ENCODE measurements at places on chromosomes 6 and 20. TPM values are rescaled to one million over a fixed set of nuclear protein-coding genes. Genes with fewer than 3 reads are reported as not detected.

The KIFC1 gene
- 69.2 TPM for total RNA-seq

The LTV1 gene
- 10.0 TPM for total RNA-seq

The HMGN4 gene
- total RNA-seq = 56.6 TPM

DNA sequence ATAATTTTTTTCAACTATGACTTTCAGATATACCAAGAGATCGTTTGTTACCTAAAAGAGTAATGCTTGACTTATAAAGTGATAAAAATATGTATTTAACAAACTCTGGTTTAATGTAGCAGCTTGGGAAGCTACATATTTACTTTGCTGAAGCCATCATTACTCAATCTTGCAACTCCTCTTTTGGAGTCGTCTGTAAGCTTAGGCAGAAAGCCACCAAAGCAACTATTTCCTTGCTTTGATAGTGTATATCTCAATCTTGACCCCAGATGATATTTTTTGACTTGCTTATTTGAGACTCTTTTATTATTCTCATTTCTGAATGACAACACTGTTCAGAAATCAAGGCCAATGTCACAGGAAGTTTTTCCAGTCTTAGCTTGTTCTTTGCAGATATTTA is 183.0 kb downstream of the SAMD5 start:
- no peaks in the 10 kb centered on the region for H3K4me1 ChIP-seq
- no peaks in the 10 kb centered on the region for H3K36me3 ChIP-seq
- no peaks in the 10 kb centered on the region for H3K27me3 ChIP-seq
- H3K27ac ChIP-seq = no peak overlapping the region
- H3K4me3 ChIP-seq = no peak overlapping the region
- DNase-seq = no peak

The FARS2 gene
- 12.4 TPM for total RNA-seq

The TTLL9 gene
- total RNA-seq = not detected

- no peaks in the 10 kb centered on the region for H3K27me3 ChIP-seq
- no peaks in the 10 kb centered on the region for H3K36me3 ChIP-seq
- H3K4me3 ChIP-seq = no peak overlapping the region
- no peak overlapping the region for H3K27ac ChIP-seq
- DNase-seq = no peak
- H3K4me1 ChIP-seq = no peaks in the 10 kb centered on the region
These were observed 5.3 kb upstream of the AP5S1 start for GRCh38 chr20:3814928-3815495.

DNA sequence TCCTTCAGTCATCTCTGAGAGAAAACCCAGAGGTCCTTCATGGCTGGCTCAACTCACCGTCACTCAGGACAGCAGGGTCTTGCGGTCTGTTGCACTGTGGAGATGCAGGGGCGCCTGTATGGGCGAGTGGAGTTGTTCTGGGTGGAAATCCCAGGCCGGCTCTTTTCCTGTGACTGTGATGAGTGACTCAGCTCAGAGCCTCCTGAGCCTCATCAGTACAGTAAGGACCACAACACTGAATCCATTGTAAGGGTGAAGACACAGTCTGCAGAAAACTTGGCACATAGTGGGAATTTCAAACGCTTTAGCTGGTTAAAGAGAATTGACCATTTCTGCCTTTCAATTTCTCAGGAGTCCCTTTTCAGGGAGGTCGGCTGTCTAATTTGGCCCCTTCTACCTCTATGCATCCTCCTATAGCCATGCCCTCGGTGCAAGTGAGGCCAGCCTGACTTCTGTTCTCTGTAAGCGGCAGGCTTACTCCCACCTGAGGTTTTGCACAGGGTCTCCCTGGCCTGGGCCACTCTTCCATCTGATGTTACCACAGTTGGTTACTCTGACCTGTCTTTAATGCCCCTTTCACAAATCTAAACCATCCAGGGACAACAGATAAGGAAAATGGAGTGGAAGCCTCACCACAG is 35.5 kb upstream of the TBXT start:
- H3K27me3 ChIP-seq = peaks cover 13% of the 10 kb centered on the region
- no peaks in the 10 kb centered on the region for H3K36me3 ChIP-seq
- H3K27ac ChIP-seq = no peak overlapping the region
- H3K4me3 ChIP-seq = no peak overlapping the region

The MYH7B gene
- 30.2 TPM for total RNA-seq
